Renal pelvis (tissue), 12 donors: ENCODE measurements at places on chromosomes 12 and 14. TPM values are rescaled to one million over a fixed set of nuclear protein-coding genes. Genes with fewer than 3 reads are reported as not detected.

Gene EXD2
- polyA plus RNA-seq: 30.9 TPM

Gene ABCB9
- polyA plus RNA-seq: 10.1 TPM

Gene CCDC60
- 0.21 TPM for polyA plus RNA-seq

Gene PRH2
- polyA plus RNA-seq: 0.40 TPM

- no peak for DNase-seq
Measured at GRCh38 chr14:22837750-22838538, 1.6 kb downstream of the MMP14 start.

DNA sequence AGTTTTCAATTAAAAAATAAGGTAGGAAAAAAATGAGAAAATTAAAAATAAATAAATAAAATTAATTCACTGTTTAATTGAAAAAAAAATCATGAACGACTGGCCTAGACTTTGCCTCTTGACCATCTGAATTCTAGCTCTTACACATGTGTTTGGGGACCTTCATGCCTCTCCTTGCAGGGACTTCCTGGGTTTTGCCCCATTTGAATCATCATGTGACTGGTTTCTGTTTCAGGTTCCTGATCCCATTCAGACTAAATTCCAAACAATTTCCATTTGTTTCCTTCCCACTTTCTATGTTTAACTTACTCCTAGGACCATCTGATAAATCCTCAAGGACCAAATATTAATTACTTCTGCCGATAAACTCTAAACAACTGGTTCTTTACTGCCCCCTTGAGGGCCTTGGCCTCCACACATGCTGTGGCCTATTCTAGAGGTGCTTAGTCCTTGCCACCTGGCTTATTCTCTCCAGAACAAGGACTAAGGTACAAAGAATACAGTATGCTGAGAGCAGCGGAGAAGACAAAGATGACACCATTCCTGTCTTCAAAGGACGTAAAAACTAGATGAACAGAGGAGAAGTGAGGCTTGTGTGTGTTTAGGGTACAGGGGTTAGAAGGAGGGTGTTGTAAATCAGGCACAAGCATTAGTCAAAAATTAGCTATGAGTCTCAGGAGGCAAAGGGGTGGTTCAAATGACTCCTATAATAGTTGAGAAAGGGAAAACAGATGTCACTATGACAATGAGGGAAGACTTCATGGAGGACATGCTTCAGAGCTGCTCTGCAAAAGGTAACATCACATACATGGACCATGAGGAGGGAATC, 125.8 kb upstream of the AVPR1A start:
- no peak for DNase-seq

- DNase-seq: no peak
Measured at GRCh38 chr12:93712200-93712599, 35.0 kb downstream of the CRADD start.

DNA sequence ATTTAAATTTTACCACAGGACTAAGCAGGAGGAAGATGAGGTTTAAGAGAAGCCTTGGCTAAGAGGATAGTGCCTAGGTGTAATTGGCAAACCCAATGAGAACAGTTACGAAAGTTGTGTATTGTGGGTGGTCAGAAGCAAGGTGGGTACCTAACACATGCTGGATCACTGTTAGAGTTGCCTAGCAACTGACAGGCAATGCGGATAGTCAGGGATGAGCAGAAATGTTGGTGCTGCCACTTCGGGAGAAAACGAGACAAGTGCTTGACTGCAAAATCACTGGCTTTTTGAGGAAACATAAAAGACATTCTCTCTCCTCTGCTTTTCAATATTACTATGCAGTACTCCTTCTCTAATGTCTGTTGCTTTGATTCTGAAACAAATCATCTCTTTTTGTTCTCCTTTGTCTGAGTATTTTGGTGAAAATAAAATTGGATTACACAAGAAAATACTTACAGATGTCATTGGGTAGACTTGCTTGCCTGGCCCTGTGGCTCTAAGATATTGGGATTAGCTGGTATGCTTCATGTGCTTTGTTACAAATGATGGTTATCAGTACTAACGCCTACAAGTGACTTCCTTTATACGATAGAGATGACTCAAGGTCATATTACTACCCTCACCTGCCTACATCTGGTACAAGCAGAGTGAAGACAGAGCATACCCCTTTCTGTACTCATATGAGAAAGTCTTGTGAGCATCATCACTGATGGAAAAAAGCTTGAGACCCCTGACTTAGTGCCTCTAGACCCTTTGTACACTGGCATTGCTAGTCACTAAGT, 48.0 kb downstream of the TDP1 start:
- no peak for DNase-seq
